HFF-Myc (cell line): ENCODE measurements at places on chromosomes 1 and 21.

- DNase-seq = no peak
These were observed 26.3 kb downstream of the PGM1 start for GRCh38 chr1:63619558-63619957.

DNA sequence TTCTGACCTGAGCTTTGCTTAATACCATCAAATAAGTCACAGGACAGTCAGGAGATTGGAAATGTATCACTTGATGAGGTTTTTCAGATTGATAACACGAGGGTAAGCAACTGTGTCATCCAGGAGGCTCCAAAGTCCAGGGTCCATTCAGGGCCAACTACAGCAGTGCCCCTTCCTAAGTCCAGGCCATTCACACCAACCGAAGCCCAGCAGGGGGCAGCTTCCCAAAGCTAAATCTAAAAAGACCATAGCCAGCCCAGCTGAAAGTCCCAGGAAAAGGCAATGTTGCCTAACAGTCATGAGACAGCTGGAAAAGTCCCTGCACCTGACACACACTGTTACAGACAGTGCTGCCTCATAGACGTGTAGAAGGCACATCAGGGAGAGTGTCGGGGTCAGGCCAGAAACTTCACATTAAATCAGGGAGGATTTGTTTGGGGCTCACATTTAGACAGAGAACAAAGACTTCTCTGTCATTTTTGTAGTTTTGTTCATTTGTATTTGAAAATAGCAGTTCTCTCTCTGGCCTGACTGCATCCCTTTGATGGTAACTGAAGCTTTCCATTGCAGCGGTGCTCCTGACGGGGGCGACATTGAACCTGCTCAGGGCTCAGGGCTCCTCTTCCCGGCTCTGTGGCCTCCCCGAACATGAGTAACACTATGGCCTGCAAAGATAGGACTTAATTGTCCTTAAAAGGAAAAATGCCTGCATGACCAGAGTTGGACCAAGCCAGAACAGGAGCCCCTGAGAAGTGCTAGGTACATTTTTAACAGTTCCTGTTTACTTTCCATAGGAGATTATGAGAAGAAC, 200.4 kb downstream of the NRIP1 start:
- no peak for DNase-seq

DNA sequence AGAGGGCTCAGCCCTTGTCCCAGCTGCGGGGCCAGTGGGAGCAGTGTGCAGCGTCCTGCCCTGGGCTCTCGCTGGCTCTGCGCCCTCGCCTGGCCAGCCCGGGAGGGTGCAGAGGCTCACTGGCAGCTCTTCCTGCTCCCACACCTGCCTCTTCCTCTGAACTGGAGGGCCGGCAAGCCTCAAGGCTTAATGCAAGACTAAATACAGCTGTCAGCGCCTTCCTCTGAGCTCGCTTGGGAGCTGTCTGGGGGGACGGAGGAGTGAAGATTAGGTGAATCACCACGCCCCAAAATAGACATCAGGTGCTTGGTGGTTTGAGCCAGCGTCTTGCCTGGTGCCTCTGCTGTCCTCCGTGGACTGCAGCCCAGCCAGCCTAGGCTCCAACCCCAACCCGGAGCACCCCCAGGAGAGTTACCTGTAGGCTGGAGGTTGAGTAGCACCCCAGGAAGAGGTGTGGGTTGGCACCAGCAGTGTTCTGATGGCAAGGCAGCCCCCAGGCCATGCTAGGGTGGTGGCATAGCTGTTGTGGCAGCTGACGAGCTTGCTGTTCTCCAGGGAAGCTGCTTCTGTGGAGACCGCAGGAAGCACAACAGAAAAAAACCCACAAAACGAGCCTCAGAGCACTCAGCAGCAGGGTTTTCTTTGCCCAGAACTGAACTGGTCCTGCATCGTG, 36.9 kb downstream of the UMODL1 start:
- no peak for DNase-seq

DNA sequence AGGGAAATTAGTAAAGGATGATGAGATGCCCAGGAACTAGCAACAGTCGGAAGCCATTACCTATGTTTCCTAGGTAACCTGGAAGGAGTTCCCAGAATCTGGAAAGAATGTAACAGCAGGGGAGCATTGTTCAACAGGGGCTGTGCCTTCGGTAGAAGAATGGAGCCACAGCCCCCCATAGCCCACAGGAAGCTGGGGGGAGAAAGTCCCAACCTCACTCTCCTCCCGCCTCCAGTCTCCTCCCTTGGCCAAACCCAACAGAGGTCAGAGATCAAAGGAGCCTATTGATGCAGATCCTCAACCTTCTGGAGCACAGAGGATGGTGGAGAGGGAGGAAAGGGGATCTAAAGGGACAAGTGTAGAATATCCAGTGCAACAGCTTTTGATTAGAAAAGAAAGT, 131.5 kb upstream of the SLC44A3 start:
- DNase-seq = no peak

- no peak for DNase-seq
These were observed 50.1 kb downstream of the PIK3CD start for GRCh38 chr1:9701665-9702064.

DNA sequence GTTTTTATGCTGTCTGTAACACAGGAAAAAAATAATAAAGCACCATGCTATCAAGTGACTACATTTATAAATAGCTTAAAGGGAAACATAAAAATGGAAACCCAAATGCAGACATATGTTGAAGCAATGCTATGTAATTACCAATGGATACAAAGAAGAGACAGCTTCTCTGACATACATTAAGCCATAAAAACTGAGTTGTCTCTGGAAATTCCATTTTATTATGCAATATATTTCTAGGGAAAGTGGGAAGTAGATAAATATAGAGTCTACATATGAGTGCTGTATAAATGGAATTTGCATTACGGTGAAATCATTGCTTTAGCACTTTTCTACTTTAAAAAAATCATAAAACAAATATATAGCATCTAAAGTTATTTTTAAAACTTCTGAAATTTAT, 135.2 kb upstream of the COL11A1 start:
- no peak for DNase-seq

- DNase-seq = no peak
These were observed 79.9 kb downstream of the MORN1 start for GRCh38 chr1:2311184-2312032.

DNA sequence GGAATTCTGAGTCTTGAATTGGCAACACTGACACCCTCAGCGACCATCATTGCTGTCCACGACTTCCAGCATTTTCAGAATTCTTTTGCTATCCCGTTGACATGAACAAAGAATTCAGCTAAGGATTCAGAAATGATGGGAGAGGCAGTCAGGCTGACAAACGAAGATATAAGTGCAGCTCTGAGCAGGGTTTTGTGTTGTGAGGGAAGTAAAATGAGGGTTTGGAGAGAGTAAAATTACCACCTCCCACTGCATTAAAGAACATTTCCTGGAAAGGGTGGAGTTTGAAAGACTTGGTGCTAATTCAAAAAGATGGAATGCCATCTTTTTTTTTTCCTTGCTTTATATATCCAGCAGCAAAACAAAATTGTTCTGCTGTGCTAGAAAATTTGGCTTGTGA, 4.9 kb upstream of the ELK4 start:
- DNase-seq = no peak

GRCh38 chr1:11067716-11068599, 8.1 kb upstream of the SRM start:
- no peak for DNase-seq

- DNase-seq = no peak
These were observed 14.3 kb upstream of the MED18 start for GRCh38 chr1:28314547-28314941.

- DNase-seq = no peak
These were observed 14.4 kb downstream of the CD58 start for GRCh38 chr1:116556289-116557006.

DNA sequence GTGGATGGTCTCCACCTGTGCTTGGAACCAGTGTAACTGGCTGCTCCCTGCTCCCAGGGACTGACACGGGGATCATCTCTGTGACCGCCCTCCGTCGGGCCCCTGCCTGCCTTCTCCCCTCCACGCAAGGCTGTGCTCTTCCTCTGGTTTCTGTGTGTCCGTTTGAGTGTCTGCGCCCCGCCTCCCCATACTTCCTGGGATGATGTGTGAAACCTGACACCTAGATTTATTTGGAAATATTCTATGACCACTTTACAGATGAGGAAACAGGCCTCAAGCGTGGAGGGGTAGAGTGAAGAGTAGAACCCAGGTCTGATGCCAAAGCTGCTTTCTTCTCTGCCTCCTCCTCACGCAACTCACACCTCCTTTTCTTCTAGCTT, 24.3 kb downstream of the LDLRAP1 start:
- no peak for DNase-seq

DNA sequence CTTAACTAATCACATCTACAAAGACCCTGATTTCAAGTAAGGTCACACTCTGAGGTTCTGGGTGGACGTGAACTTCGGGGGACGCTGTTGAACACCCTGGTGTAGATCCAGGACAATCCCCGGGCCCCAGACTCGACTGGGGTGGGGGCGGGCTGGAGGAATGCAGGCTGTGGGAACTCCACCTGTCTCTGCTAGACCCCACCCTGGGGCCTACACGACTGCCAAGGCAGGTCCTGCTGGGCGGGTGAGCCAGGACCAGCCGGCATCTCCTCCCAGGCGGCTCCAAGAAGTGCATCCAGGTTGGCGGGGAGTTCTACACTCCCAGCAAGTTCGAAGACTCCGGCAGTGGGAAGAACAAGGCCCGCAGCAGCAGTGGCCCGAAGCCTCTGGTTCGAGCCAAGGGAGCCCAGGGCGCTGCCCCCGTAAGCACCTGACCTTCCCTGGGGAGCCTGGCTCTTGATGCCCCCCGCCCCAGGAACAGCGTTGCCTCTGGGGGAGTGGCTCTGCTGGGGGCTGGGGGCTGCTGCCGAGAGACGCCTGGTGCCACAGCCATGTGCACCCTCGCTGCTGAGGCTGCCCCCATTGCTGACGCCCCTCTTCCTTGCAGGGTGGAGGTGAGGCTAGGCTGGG, 3.8 kb downstream of the AIRE start:
- no peak for DNase-seq

DNA sequence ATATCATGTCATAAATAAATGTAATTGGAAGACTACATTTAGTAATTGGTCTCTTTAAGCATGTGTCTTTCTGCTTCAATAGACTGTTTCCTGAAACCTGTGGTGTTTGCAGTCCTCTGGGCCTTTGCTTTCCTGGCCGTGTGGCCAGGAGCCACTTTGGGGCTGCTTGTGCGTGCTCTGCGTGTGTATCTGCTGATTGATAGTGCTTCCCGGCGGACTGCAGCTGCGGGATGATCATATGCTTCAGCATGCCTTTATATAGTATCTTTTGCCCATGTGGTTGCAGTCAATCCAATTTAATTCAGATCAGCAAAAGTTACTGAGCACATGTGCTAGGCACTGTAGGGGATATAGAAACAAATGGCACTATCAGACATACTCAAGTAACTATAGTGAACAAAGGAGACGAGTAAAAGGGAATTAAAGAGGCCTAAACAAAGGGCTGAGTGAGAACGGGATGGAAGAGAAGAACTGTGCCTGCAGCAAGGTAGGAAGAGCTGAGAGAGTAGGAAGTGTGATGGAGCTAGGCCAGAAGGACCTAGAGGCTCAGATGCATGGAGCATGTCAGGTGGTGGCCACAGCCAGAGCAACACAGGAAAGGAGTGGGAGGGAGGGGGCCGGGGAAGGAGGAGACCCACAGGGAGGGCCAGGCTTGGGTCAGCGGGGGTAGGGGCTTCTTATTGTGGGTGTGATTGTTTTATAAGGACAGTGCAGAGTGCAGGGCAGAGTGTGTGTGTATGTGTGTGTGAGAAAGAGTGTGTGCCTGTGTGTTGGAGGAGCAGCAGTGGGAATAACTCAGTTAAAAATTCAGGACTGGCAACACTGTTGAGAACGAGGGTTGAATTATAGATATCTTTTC, 27.2 kb upstream of the TTF2 start:
- no peak for DNase-seq

GRCh38 chr1:42365118-42365517, 15.5 kb upstream of the RIMKLA start:
- DNase-seq = no peak

GRCh38 chr1:238485912-238486209, 595.1 kb upstream of the ZP4 start:
- no peak for DNase-seq

GRCh38 chr1:25564777-25565574, 21.6 kb downstream of the LDLRAP1 start:
- no peak for DNase-seq

DNA sequence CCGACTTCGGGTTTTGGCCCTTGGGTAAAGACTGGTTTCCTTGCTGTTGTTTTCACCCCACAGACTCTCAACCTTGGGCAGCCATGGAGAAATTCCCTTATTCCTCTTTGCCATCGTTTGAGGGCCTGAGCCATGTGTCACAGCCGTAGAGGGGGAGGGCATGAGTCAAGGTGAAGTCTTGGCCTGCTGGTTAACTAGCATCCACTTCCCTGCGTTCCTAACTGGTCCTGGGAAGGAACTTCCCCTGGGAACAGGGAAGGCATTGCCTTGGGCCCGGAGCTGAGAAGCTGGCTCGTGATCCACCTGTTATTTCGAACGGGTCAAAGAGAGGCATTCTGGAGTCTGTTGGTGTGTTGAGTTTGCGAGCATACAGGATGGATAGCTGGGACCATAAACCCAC, 464.9 kb downstream of the CAMTA1 start:
- no peak for DNase-seq

DNA sequence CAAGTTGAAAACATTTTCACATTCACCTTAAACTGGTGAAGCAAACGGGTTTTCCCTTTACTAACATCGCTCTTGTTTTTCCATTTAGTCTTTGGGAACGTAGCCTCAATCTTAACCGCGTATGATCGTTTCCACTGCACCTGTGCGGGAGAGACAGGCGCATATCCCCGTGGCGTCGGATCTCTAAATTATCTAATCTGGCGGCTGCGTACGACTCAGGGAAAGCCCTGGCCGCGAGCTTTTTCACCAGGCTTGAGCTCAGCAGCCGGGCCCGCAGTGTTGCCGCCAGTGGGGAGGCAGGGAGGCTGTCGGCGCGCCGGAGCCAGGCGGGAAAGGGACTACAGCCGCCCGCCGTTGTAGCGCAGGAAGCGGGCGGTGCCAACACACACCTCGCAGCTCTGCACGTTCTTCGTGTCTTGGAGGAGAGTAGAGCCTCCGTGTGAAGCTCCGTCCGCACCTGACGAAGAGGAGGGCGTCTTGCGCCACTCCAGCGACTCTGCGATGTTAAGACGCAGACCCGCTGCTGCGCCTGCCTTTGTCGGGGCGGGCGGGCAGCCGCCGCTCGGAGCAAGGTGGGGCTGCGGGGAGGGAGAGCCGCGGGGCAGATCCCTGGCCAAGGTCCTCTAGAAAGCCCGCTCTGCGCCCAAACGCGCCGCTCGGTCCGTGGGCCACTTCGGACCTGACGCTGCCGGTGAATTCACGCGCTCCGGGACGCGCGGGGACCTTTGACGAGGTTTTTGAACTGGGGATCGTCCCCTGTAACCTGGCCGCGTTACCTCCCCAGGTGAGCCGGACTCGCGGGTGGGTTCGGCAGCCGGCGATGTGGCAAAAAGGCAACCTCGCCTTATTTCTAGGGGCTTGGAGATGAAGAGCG, 18.5 kb upstream of the TBX15 start:
- no peak for DNase-seq

DNA sequence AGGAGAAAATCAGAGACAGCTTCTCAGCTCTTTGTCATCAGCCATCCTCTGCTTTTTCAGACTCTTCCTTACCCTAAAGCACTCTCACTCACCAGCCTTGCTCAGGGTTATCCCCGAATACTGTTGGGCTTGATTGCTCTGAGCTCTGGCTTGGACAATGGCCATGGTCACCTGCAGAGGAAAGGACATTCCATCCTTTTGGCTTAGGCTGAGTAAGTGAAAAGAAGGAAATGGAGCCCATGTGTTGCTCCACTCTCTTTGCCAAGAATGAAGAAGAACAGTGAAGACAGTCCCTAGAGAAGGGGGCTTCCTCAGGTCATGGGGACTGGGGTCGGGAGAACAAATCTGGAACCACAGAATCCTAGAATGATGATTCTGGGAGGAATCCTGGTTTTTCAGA, 2.3 kb downstream of the MTMR11 start:
- DNase-seq = no peak
